Urinary bladder (tissue), 4 donors: ENCODE measurements at places on chromosomes 2 and 18. TPM values are rescaled to one million over a fixed set of nuclear protein-coding genes. Genes with fewer than 3 reads are reported as not detected.

TP53I3 gene
- 28.6 TPM for total RNA-seq

G6PC2 gene
- total RNA-seq: not detected

UGT1A10 gene
- not detected for total RNA-seq

ABCG8 gene
- not detected for total RNA-seq

GDF7 gene
- 2.2 TPM for total RNA-seq

DPP4 gene
- 44.1 TPM for total RNA-seq

ACOXL gene
- 6.2 TPM for total RNA-seq

NPPC gene
- 1.4 TPM for total RNA-seq

ITGB6 gene
- 25.2 TPM for total RNA-seq

UGT1A8 gene
- total RNA-seq: 0.16 TPM

PXDN gene
- total RNA-seq: 256 TPM

AQP12A gene
- not detected for total RNA-seq

WNT6 gene
- total RNA-seq: 0.16 TPM

ANKRD39 gene
- 5.8 TPM for total RNA-seq

GPR75 gene
- 2.7 TPM for total RNA-seq

DNA sequence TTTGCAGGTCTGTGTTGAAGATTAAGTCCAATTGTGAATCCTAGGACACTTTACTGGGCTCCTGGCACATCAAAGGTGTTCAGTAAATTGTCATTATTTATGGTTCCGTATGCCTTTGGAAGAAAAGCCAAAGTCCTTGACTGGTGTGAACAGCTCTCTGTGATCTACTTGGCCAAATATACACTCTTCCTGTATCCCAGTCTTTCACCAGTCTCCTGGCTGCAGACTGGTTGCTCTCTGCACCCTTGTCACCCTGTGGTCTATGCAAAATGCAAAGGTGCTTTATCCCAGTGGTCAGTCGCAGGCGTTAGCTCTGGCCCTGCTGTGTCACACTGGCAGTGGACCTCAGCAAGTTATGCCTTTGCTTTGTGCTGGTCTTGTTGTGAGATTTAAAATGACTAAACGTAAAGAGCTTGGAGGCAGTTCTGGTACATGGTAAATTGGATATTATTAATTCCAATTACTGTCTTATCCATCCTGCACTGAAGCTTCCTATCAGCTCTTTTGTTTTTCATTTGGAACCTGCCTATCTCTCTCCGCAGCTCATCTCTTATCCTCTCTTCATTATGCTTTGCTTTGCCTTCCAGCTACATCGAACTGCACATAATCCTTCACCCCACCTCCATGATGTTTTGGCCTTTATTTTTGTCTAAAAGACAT, 83.1 kb downstream of the MYO1B start:
- DNase-seq: no peak

- DNase-seq: no peak
Measured at GRCh38 chr18:25016666-25017065, 335.3 kb downstream of the ZNF521 start.

- no peak for DNase-seq
Measured at GRCh38 chr2:54053830-54054229, 61.6 kb upstream of the ACYP2 start.

DNA sequence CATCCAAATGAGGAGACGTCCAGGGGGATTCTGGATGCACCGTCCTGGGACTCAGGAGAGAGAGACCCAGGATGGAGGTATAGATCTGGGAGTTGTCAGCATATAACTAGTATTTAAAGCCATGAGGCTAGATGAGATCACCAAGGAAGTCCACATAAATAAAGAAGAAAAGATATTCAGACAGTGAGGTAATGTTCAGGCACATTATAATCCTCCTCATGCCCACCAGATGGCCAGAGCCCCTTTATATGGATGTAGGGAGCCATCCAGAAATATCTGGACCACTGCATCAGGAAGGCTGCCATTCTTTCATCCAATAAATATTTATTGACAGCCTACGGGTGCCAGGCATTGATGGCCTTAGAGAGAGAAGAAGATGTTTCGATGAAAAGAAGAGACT, 21.2 kb upstream of the NCKAP5 start:
- no peak for DNase-seq

- no peak for DNase-seq
Measured at GRCh38 chr2:227411990-227412350, 24.2 kb upstream of the SCYGR1 start.

DNA sequence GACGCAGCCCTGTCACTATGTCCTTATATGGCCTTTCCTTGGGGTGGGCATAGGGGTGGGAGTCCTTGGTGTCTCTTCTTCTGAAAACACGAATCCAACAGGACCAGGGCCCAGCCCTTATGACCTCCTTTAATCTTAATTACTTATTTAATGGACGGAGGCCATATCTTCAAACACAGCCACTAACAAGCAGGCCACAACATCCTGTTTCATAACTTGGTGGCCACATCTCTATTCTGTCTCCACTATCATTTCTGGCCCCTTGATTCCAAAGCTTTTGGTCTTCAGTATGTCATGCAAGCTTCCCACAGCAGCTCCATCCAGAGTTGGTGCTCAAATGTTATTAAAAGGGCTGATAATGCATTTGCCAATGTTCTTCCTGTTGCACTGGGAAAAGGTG, 287.3 kb upstream of the SMIM21 start:
- no peak for DNase-seq

DNA sequence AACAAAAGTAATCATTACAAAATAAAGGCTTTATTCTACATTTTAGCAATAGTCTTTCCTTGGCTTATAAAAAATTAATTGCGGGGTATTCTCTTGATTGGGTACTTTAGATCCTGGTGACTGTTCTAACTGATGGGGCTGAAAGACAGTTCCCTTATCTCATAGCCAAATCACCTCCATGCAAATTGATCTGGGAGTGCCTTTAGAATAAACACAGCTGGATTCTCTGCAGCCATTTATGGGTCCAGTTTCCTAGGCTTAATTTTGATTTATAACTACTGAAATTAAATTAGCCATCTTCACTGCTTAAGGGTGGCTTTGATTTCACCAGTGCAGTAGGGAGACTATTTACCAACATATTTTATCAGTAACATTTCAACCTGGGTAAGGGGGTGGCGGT, 337.1 kb downstream of the NRXN1 start:
- no peak for DNase-seq

- no peak for DNase-seq
Measured at GRCh38 chr18:43589611-43590151, 312.4 kb upstream of the SYT4 start.

- DNase-seq: no peak
Measured at GRCh38 chr2:114661971-114662939, 219.8 kb downstream of the DPP10 start.

DNA sequence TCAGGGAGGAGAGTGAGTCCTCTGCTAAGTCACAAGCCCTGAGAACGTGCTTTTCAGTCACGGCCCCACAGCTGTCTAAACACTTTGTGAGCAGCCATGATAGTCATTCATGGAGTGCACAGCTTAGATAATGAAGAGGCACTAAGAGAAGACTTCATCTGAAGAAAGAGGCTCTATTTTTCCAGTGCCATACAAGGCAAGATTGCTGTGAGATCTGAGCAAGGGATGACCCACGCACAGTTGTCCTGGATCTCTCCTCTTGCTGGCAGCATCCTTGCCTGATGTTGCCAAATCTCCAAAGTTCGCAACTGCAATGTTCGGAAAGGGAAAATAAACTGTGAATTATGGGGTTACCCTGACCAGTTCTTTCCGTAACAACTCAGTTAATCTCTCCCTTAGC, 418.7 kb downstream of the MEIS1 start:
- DNase-seq: no peak

- no peak for DNase-seq
Measured at GRCh38 chr2:45585267-45585861, 25.7 kb downstream of the SRBD1 start.

DNA sequence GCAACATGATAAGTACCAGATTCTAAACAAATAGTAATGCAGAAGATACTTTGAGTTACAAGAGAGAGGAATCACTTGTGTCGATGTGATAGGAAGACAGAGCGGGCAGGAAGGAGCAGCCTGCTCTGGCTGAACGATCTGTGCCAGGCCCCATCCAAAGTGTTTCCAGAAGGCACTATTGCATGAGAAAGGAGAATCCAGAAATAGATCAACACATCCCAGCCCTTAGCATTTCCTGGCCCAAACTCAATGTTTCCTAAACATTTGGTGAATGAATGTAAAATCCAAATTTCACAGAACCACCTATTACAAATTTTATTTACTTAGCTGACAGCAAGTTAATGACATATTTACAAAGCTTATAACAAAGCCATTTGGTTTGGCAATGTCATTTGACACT, 257.2 kb downstream of the TXNL1 start:
- DNase-seq: no peak

DNA sequence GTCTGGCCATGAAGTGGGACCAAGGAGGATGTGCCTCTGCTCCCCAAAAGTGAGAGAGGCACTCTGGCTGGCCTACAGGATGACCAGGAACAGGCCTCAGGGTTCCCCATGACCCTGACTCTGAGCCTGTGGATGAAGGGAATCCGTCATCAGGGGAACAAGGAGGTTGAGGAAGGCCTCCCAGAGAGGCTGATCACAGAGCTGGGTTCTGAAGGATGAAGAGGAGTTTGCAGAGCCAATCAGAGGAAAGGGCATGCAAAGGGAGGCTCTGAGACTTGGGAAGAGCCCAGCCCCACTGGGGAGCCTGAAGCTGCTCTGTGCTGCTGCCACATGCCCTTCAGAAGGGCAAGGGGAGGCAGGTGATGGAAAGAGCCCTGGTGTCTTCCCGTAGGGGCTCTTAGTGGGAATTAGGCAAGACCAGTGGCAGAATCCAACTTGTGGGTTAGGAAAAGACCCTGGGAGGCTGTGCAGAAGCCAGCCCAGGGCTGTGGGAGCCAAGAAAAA, 141.3 kb upstream of the ID2 start:
- DNase-seq: no peak

DNA sequence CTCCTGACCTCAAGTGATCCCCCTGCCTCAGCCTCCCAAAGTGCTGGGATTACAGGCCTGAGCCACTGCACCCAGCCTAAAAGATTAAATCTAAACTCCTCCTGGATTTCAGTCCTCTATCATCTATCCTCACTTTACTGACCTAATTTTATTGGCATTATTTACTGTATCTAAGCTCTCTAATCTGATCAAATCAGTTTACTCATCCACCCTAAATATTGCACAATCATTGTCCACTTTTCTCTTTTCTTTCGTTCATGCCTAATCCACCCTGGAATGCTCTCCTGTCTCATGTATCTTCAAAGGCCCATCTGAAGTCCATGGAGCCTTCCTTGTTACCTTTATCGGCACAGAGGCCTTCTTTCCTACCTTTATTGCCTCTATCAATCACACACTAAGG, 31.6 kb upstream of the GPR155 start:
- no peak for DNase-seq

GRCh38 chr2:161384864-161385263, 31.2 kb upstream of the TBR1 start:
- no peak for DNase-seq

DNA sequence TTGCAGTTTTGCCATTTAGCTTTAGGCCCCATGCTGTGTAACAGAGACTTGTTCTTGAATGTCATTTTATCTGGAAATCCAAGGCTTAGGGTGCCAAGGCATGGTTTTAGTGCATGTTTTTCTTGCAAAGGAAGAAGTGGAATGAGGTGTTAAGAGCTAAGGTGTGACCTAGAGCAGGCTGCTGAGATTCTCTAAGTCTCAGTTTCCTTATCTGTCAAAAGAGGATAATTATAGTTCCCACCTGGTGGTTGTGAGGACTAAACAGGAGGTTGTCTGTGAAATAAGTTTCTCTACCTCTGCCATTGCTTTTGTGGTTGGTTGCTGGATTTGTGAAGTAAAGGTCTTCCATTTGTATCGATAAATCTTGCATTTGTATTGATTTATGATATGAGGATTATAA, 82.0 kb downstream of the TANC1 start:
- DNase-seq: no peak

DNA sequence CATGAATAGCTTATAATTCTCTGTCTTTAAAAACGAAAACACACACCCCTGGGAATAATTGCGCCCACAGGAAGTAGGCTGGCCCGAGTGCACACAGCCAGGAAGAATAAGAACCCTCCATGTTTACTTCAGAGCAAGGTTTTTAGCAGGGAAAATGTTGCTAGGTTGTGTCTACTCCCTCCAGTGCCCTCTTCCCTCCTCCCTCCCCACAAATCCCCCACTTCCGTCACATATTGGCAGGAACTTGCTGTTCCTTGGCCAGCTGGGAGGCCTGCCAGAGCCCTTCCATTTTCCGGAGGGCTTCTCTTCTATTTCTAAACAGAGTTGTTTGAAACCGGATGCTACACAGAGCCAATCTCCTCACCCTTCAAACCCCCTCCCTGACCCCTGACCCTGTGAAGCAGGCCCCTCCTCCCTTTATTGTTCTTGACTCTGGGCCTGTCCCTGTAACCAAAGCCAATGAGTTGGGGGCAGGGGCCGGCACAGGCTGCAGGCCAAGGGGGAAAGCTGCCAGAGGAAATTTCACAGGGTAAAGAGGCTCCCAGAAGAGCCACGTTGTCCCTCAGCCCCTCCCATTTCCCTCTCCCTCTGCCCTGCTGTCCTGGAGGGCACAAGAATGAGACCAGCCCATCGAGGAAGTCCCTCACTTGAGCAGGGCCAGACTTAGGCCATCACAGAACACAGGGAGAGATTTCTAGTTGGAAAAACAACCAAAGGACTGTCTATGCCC, 49.8 kb upstream of the LGALSL start:
- DNase-seq: peak; percentile 83

DNA sequence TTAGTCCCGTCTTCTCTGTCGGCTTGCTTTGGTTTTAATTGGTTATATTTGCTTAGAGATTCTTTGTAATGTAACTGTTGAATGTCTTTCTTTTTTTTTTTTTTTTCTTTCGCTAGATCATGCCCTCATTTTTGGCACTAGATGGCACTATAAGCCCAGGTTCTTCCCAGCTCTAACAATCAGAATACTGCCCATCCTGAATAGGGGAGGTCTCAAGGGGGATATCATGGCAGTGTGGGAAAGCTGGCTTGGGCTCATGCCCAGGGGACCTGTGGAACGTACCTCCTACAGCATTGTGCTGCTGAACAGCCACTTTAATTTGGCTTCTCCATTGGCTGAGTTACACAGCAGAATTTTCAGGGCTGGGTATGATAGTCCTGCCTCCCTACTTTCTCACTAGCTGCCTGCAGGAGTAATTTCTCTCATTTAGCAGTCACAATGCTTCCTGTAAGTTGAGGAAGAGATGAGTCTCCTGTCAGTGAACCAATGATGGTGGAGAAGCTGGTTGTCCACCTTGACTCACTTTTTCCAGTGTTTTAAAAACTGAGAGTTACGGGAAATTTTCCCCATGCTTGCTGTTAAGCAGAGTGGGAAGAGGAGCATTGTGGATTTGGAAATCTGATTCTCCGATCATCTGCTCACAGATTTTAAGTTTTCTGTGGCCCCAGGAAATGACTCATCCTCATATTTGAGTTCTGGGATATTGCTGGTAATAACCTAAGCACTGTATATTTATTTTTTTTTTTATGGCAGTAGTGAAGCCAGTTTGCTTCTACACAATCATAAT, 47.2 kb downstream of the RAD51AP2 start:
- DNase-seq: no peak

GRCh38 chr2:24049485-24050021, at the start of gene FKBP1B:
Gene FKBP1B (plus strand): TSS chr2:24049741. CDS start chr2:24049850, 109 bp downstream.
- DNase-seq: no peak

GRCh38 chr18:35949090-35949489, 23.4 kb upstream of the RMP24 start:
- no peak for DNase-seq
